Esophagus squamous epithelium (tissue), 5 donors: ENCODE measurements at places on chromosomes 7 and 10.
A peak's percentile ranks its signal among the peaks of the same experiment; 100 is the strongest.

DNA sequence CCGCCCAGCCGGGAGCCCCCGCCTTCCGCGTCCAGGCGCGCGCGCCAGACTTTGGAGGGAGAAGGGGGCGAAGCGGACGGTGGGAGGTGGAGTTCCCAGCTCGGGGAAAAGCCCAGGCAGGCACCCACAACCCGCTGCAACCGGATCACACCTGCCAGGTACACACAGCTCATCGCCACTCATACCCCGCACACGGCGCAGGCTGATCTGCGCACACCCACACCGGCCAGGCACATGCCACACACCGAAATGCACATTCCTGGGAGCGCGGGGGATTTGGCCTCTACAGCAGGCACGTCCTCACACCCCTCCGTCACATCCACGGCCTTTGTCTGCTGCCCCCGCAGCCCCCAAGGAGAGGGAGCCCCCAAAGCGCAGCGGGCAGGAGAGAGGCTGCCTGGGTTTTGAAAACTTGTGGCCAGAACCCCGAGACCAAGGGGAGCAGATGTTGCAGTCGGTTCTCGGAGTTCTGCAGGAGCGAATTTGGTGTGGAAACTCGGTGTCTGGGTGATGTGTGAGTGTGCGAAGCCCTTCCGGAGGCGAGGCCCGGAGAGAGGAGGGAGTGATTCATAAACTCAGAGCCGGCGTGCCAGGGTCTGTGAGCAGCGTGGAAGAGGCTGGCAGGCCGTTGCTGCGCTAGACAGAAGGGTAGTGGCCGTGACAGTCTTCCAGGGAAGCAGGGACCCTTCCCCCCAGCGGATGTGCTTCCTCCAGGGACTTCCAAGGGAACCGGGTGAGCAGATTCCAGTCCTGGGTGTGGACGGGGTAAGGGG lies 734 bp downstream of the CHST3 start:
- DNase-seq: no peak

- no peak for DNase-seq
Observed at GRCh38 chr7:1703441-1703840, 33.4 kb downstream of the ELFN1 start.

DNA sequence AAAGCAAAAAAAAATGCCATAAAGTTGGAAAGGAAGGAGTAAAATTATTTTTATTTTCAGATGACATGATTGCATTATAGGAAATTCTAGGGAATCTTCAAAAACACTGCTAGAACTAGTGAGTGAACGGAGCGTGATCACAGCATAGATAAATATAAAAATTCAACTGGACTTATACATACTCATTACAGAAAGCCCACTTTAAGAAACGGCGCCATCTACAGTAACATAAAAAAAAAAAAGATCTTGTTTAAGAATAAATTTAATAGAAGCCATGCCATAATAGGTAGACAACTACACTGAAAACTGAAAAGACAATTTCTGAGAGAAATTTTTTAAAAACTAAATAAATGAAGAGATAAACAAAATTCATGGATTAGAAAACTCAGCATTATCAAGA lies 623.1 kb upstream of the MGMT start:
- no peak for DNase-seq

DNA sequence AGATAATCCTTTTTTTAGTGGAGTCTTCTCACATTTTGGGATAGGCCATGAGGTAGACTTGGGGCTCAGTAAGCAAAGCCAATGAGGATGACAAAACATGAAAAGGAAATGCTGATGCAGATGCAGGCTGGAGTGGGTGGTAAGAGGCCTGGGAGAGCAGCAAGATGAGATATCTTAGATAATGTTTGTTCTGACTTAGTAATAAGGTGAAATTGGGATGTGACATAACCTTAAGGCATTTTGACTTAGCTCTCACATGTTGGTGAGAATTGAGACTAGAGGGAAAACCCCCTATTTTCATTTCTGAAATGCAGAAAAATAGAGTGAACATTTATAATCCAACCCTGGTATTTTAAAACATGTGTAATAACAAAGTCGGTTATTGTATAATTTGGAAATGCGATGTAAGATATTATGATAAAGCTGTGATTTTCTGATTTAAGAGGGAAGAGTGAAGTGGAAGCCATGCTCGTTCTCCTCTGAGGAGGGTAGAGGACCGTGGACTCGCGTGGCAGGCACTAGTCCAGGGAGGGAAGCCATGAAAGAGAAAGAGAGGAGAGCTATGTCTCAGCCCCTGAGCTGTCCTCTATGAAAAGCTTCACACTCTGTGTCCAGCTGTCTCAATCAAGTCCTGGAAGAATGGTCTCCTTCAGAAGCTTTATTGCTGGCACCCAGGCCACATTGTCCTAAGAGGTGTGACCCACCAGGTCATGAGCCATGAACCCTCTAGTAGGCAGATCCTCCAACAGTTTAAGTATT lies 57.3 kb downstream of the ST7 start:
- no peak for DNase-seq

- DNase-seq: no peak
Observed at GRCh38 chr10:44949915-44950314, 9.7 kb upstream of the RASSF4 start.

DNA sequence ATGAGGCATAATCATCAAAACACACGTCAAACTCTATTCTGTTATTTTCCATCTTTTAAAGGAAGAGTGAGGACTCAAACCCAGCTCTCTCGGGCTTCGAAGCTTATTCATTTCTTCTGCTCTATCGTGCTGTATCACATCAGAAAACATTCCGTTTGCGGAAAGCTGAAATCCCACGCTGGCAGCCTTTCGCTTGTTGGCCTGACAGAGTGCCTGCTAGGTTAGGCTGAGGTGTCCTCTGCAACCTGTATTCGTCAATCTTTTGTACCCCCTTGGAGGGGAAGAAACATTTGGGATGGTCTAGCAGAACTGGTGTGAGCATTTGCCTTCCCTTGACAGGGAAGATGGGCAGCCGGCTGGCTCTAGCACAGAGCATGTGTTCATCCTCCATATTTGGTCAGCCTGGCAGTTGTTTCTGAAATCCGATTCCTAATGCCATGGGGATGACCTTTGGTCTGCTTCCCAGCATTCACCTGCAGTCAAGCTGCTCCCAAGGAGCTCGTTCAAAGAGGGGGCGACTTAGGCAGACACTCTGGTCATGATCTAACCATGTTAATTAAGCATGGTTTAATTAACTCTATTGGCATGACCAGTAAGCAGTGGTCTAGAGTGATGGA lies 55.2 kb downstream of the TACC2 start:
- DNase-seq: no peak

GRCh38 chr10:112122827-112123226 lies 60.7 kb downstream of the GPAM start:
- DNase-seq: no peak

DNA sequence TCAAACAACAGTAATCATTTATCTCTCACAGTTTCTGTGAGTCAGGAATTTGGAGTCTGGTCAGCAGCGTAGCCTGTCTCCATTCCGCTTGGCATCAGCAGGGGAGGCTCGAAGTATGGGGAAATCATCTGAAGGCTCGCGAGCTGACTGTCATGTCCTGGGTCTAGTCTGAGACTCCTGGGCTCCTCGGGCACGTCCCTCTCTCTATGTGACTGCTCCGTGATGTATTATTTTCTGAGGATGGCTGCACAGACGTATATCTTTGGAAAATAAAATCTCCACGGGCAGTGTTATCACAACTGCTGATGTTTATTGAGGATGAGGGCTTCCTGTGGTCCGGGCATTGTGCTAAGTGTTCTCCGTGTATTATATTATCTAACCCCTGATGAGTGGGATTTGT lies 23.3 kb upstream of the PCGF5 start:
- DNase-seq: no peak

DNA sequence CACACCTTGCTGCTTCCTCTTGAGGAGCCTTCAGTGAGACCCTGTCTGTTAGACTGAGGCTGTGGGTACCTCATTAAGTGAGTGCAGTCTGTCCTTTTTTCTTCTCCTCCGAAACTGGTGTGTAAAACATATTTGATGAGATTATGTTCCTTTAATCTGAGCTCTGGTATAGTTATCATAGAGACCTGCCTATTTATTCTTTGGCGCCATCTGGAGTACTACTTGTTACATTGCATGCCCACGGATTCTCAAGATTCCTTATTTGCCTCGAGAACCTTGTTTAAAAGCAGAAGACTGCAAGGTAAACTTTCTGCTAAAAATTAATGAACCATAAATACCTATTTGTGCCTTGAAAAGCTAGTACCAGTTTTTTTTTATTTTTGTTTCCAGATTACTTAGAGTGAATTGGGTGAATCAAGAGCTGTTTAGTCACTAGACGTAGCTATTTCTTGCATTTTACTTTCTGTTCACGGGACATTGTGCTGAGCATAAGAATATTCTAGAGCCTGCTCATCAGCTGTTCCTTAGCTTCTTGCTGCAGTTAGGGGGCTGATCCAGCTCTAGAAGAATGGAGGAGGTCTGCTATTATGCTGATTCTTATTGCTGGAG lies 16.9 kb upstream of the STMP1 start:
- DNase-seq: no peak

DNA sequence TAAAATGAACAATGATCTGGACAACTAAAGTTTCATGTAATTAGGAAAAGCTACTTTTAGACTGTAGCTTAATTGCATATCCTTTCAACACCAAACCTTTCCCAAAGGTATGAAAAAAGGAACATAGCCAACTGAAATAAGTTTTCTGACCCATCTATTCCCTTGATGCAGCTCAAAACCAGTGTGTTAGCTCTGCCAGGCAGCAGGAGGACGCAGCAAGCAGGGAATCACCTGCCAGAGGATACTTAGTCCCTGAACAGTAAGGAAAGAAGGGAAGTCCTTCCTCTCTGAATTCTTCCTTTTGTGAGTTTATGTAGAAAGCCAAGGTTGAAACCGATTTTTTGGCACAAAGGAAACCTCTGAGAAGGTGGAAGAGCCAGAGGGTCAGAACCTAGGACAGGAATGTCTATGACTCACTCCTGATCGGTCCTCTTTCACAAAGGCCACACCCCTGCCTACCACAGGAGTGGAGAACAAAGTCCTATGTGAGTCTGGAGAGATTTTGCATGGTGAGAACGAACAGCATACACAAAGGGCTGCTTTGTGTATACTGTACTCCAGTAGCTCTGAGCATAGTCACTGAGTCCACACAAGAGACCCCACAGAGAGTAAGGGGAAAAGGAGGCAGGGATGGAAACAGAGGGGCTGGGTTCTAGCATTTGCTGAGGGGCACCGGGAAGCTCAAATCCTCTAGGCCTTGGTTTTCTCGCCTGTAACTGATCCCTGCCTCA lies 68.8 kb upstream of the GSDME start:
- DNase-seq: no peak

GRCh38 chr7:22992874-22993840 lies 20.8 kb downstream of the HYCC1 start:
- no peak for DNase-seq

DNA sequence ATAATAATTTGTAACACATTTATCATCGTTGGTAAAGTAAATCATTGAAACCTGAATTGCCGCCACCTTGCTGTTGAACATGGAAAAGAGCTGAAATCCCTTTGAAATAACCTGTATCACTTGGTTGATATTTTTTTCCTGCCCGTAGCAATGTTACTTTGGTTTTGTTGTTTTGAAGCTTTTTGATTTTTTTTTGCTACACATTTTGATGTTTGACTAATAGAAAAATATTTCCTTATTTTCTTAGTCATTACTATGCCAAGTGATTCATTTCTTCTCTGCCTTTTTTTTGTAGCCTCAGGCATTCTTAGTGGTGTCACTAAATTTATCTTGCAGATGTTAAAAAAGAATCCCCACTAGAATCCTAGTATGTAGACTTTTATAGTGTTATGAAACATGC lies 235.1 kb upstream of the MEOX2 start:
- DNase-seq: no peak

DNA sequence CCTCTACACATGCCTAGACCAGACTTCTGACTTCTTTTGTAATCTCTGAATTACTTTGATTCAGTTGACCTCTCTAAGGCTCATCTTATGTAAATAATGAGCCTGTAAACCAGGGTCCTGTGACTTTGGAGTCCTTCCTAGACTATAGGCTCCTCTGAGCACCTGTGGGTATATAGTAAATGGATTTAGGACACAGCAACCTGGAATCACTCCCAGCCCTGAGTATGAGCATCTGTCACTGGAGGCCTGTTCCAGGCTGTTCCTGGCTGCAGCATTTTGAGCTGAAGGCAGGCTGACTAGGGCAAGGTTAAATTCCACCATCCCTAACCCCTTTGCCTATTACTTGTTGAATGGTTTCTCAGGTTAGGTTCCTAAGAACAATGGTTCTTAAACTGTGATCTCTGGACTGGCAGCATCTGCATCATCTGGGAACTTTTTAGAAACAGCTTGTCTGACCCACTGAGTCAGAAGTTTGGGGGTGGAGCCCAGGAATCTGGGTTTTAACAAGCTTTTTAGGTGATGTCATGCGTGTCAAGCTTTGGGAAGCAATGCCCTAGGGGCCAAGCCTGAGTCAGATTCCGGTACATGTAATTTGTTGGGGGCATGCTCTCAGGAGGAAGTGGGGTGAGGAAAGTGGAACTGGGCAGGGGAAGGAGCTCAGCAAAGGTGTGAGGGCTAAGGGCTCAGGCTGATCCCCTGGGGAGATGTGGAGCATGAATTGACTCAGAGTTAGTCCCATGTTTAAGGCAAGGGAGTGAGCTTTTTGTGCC lies 28.2 kb downstream of the MINDY4 start:
- DNase-seq: no peak

DNA sequence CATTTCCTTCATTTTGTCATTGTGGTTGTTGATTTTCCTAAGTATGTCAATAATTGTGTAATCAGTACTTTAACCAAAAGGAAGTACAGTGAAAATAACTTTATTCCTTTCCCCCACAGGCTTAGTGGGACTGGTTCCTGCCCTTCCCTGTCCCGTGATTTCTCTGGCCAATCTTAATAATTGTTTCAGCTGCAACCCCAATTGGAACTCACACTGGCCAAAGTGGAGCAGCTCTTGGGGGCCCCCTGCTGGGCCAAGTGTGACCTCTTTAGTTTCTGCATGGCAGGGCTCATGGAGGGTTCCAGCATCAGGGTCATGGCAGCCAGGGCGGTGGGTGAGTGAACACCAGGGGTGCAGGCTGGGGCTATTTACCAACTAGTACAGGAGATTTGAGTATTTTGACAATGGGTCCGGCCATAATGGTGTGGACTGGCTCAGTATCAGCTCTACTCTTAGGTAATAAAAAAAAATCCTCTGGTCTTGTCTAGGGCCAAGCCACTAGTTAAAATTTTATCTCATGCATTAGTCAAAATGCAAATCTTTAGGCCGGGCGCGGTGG lies 31.7 kb downstream of the CYCS start:
- peak; percentile 3 for DNase-seq

- DNase-seq: no peak
Observed at GRCh38 chr7:127789031-127789430, 137.0 kb downstream of the SND1 start.

GRCh38 chr7:158431941-158432347 lies 155.7 kb downstream of the PTPRN2 start:
- DNase-seq: no peak

GRCh38 chr10:6487920-6488319 lies 92.2 kb downstream of the PRKCQ start:
- no peak for DNase-seq
